Mesendoderm (in vitro differentiated cells): ENCODE measurements at places on chromosomes 7 and 10.

- no peak for DNase-seq
These were observed 959.4 kb downstream of the PCDH15 start for GRCh38 chr10:53841483-53842145.

DNA sequence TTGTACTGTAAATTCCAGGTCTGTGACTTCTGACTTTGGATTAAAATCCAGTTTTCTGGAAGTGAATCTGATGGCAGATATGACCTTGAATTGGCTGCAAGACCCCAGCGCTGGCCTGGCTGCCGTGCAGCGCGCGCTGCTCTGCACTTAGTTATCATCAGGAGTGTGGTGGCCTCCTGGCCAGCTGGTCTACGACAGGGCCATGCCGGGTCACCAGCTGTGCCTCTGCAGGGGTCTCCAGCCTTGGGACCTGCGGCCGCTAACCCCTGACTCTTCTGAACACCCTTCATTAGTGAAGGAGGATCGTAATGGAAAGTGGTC is 190.7 kb upstream of the SH2B2 start:
- DNase-seq, result no peak

- no peak for DNase-seq
These were observed 156.5 kb downstream of the WDR37 start for GRCh38 chr10:1212571-1213141.

GRCh38 chr7:132742189-132742612 is 165.9 kb upstream of the PLXNA4 start:
- DNase-seq, result no peak

GRCh38 chr10:29973921-29974320 is 85.5 kb downstream of the JCAD start:
- DNase-seq, result no peak

DNA sequence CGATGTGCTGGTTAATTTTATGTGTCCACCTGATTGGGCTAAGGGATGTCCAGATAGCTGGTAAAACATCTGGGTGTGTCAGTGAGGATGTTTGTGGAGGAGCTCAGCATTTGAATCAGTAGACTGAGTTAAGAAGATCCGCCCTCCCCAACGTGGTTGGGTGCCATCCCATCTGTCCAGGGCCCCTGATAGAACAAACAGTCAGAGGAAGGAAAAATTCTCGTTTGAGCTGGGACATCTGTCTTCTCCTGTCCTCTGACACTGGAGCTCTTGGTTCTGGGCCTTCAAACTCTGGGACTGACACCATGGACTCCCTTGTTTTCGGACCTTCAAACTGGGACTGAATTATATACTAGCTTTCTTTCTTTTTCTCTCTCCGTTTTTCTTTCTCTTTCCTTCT is 59.6 kb downstream of the CARD11 start:
- no peak for DNase-seq
